ENCODE measurements at places on chromosomes 7 and 10.
A peak's percentile ranks its signal among the peaks of the same experiment; 100 is the strongest.

DNA sequence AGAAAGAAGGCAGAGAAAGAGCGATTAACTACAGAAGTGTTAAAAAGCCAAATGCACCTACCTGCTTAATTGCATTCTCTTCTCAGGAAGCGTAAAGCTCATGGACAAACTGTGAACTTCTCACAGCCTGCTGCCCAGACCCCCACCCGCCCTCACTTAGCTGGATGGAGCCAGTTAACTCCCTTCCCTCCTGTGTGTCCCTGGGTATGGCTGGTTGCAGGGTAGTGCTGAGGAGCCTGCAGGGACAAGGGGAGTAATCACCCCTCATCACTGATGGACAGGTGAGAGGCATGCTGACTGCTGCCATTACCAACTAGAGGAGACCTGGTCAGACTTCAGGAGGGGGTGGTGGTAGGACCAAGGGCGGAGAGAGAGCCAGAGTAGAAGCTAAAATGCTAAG lies 37.5 kb downstream of the ENO4 start:
- DNase-seq = peak; percentile 57

DNA sequence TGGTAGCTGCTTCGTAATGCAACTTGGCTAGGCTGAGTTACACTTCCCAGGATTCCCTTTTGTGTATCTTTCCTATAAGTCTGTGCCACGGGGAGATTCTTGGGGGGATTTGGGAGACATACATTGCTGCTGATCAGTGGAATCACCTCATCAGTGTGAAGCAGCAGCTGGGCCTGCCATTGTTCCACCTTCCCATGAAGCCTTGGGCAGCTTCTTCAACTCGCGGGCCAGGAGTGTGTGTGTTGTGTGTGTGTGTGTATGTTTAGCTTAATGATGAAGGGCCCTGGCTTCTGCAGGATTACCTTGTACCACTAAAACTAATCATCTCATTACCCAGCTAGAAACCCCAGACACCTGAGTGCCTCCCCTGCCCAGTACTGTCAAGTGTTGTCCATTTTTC lies 33.3 kb upstream of the ARHGAP22 start:
- DNase-seq = no peak

DNA sequence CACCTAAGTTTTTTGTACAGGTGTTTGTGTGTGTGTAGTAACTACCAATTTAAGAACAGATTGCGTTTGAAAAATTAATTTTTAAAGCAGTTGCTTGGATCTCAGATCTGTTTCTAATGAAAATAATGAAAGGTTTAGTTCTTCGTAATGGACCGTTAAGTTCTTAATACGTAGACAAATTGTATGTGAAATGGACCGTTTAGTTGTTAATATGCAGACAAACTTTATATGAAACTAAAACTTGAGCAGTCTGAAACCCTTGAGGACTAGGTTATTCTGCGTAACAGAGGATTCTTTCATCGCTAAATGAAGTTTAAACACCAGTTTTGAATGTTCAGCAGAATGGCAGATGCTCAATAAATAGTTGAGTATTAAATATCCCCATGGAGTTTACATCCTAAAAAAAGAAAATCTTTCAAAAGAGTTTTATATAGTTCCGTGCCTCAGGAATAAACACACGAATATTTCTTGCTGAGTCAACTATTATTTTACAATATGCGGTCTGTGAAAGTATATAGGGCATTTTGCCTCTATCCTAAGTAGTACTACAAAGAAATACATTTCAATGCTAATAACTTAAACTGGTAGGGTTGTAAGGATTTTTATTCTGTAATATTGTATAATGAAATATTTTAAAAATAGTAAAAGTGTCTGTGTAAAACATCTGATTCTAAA lies 1.2 kb downstream of the DBF4 start:
- DNase-seq = peak; percentile 27

DNA sequence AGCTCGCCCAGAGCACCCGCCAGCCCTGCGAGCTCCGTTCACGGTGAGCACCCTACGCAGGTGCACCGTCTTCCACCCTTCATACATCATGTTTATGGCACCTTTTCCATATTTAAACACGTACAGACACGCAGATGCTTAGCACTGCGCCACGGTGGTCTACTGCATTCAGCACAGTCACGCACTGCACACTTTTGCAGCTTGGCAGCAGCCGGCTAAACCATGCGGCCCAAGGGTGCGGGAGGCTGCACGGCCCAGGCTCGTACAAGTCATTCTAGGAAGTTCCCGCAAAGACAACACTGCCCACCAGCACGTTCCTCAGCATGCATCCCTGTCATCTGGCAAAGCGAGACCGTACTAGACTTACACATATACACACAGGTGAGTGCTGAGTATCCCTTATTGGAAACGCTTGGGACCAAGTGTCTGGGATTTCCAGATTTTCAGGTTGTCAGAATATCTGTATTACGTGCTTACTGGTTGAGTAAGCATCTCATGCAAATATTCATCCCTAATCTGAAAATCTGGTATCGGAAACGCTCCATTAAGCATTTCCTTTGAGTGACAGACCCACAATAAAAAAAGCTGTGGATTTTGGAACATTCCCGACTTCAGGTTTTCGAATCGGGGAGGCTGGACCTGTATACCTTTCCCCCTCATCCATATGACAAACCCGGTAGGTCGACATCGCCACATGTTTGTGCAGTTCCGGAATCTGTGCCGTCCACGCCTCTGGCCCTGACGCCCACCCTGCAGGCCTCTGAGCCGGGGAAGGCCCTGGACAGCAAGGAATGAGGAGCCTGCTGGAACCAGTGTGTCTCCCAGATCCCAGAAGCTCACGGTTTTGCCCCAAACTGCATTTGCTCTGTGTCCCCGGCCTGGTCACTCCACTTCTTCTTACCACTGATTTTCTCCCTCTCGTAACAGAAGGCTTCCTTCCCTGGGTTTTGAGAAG lies 222.2 kb downstream of the ELFN1 start:
- no peak for DNase-seq

DNA sequence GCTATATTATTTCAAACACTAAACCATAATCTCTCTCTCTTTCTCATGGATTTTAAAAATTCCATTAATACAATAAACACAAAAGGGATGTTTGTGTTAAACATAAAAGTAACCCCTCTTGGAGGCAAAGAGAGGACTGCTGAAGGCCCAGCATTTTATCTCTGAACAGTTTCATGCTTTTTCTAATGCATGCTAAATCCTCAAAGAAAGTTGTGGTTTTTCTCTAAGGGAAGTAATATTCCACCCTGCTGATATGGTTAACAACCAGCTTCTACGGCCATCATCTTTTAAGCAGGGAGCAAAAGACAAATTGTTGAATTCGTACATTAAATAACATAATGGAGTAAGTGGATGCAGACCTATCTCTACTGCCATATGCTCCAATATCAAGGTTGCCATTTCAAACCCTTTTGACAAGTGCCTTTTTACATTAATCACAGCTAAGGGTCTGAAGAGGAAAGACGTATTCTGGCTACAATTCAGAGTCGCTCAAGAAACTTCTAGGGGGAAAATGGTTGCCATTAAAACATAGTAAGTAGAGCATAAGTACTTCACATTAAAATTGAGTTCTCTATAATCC lies 103.1 kb downstream of the SLC25A13 start:
- peak; percentile 62 for DNase-seq

DNA sequence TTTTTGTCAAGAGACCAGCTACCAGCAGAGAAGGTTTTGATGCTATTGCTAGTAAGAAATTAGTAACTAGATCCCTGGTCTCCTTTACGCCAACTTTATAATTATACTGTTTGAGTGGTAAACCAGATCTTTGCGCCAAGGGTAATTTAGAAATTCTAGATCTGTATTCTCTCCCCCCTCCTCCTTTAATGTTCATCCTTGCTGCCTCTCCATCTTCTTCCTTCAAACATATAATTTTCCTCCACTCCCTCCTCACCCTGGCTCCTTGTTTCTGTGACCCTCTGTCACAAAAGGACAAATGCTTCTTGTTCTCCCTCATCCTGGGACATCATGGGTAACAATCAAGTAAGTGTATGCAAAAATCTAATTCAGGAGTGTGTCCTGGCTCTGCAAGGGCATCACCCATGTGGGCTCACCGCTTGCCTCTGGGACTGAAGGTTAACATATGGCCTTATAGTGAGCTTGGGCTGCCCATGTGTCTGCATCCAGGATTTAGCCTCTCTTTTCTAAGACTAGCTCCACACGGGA lies 121.2 kb downstream of the BAMBI start:
- DNase-seq = peak; percentile 65

DNA sequence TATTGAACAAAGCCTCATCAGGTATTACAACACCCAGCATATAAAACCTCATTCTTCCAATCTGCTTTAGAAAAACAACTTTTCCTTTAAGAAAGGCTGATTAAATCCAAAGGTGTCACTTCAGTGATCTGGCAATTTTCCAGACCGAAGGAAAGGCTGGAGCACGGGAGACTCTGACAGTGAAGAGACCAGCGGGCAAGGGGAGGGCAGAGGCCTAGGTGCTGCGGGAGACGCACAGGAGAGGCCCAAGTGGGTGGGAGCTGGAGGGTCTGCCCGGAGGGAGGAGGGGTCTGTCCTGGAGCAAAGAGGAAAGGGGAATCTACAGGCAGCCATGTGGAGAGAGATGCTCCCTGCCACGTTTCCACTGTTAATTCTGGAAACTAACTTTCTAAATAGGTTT lies 24.3 kb upstream of the PPP2R2D start:
- no peak for DNase-seq

- no peak for DNase-seq
Observed at GRCh38 chr7:17013204-17013603, 131.4 kb upstream of the AGR3 start.

- no peak for DNase-seq
Observed at GRCh38 chr7:135372222-135372621, 137.7 kb downstream of the CNOT4 start.

DNA sequence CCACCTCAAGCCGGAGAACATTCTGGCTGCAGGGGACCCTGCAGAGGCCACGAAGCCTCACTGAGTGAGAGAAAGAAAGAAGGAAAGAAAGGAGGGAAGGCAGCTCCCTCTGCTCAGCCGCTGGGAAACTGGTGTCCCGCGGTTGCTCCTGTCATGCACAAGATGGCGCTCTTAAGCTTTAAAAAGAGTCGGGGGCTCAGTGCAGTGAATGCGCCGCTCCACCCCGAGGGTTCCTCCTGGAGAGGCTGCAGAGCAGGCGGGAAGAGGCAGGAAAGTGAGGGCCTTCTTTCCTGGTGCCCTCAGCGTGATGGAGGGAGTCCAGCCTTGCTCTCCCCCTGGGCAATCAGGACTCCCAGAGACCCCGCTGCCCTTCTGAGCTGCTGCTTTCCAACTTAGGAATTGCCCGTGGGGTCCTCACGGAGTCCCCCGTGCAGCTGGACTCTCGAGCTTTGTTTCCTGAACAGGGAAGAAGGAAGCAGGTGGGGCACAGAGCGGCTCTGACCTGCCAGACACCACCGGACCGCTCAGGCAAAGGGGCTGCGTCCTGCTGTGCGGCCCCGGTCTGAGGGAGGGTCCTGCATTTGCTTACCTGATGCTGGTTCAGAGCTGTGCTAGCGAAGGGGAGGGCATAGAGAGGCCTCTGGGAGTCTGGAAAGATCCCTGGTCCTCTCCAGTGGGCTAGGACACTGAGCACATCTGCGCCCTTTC lies 141.9 kb upstream of the MKI67 start:
- DNase-seq = peak; percentile 20

GRCh38 chr10:16779384-16779915 lies 37.8 kb downstream of the RSU1 start:
- peak; percentile 43 for DNase-seq
